ENCODE measurements at places on chromosomes 5 and 9. TPM values are rescaled to one million over a fixed set of nuclear protein-coding genes. Genes with fewer than 3 reads are reported as not detected.

Gene SLC6A7
- not detected for total RNA-seq

Gene IL7R
- total RNA-seq: 0.38 TPM

Gene LECT2
- total RNA-seq: not detected

Gene OR1Q1
- not detected for total RNA-seq

Gene ZNF483
- total RNA-seq: 1.0 TPM

Gene PALM2AKAP2
- total RNA-seq: 0.06 TPM

Gene CEL
- total RNA-seq: 0.88 TPM

Gene MRPS2
- total RNA-seq: 82.9 TPM

Gene BTNL8
- total RNA-seq: not detected

Gene PFN3
- not detected for total RNA-seq

Gene FOXD4L6
- total RNA-seq: not detected

Gene PCDHB16
- not detected for total RNA-seq

Gene CNTFR
- total RNA-seq: 0.20 TPM

Gene RNF224
- 0.36 TPM for total RNA-seq

Gene PCDHGB1
- total RNA-seq: 1.7 TPM

Gene PLEKHG4B
- total RNA-seq: 1.0 TPM

Gene ZFP2
- total RNA-seq: not detected

Gene PRLR
- total RNA-seq: 0.39 TPM

Gene DNAH5
- 2.3 TPM for total RNA-seq

Gene TXNDC15
- 53.8 TPM for total RNA-seq

Gene CD180
- total RNA-seq: not detected

Gene MAMDC2
- 0.43 TPM for total RNA-seq

Gene KIF4B
- not detected for total RNA-seq

Gene TAF11L10
- not detected for total RNA-seq

Gene SYNPO
- 17.5 TPM for total RNA-seq

Gene FUBP3
- 48.3 TPM for total RNA-seq

Gene RGS14
- 5.0 TPM for total RNA-seq

Gene IFNA2
- not detected for total RNA-seq

Gene PCDHB4
- not detected for total RNA-seq

Gene ANKRD18A
- 12.2 TPM for total RNA-seq

Gene ADCY2
- total RNA-seq: not detected

Gene GAPT
- total RNA-seq: not detected

Measured in A549 treated with ZK216348 at 1 μM for 4 hours (cell line).